ENCODE measurements at places on chromosomes 2 and 18. TPM values are rescaled to one million over a fixed set of nuclear protein-coding genes. Genes with fewer than 3 reads are reported as not detected.
A peak's percentile ranks its signal among the peaks of the same experiment; 100 is the strongest.

GRCh38 chr2:191942739-191943103 is 95.8 kb upstream of the CAVIN2 start:
- no peaks in the 10 kb centered on the region for H3K36me3 ChIP-seq
- DNase-seq, result no peak
- no peaks in the 10 kb centered on the region for H3K4me1 ChIP-seq
- H3K4me3 ChIP-seq, result no peak overlapping the region
- no peak overlapping the region for H3K27ac ChIP-seq

- H3K4me3 ChIP-seq, result no peak overlapping the region
- DNase-seq, result peak; percentile 18
- no peak overlapping the region for H3K27ac ChIP-seq
- no peaks in the 10 kb centered on the region for H3K36me3 ChIP-seq
Measured at GRCh38 chr18:54805571-54806334, 22.5 kb upstream of the RAB27B start.

DNA sequence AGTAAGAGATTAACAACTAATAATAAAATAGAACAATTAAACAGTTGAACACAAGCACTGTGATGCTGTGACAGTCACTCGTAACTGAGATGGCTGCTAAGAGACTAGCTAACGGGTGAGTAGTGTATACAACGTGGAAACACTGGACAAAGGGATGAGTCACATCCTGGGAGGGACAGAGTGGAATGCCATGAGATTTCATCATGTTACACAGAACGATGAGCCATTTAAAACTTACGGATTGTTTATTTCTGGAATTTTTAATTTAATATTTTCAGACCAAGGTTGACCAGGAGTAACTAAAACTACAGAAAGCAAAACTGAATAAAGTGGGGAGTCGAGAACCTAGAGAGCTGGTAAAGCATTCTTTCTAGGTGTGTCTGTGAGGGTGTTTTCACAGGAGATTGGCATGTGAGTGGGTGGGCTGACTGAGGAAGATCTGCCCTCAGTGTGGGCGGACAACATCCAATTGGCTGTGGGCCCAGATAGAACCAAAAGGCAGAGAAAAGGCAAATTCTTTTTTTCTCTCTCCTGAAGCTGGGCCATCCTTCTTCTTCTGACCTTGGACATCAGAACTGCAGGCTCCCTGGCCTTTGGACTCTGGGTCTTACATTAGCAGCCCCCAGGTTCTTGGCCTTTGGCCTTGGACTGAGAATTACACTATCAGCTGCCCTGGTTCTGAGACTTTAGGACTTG is 14.6 kb downstream of the TMSB10 start:
- H3K4me3 ChIP-seq, result no peak overlapping the region
- no peak for DNase-seq
- no peaks in the 10 kb centered on the region for H3K27me3 ChIP-seq
- H3K27ac ChIP-seq, result no peak overlapping the region

DNA sequence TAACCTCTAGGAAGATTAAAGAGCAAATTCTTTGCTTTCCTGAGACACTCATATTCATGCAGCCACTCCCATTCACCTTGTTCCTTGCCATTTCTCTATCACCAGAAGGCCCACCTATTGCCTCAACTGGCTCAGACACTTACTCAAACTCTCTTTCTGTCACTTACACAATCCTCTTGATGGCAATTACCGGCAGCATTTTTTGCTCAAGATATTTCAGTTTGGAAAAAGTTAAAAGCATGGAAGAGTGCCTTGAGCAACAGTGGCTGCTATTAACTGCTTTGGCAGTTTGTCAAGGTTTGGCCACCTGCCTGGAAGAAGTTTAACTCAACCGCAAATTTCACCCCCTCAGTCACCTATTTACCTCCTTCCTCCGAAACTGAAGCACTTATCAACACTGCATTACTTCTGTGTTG is 1104.0 kb upstream of the PIK3C3 start:
- H3K36me3 ChIP-seq, result no peaks in the 10 kb centered on the region
- H3K4me1 ChIP-seq, result no peaks in the 10 kb centered on the region
- no peak for DNase-seq
- H3K27me3 ChIP-seq, result no peaks in the 10 kb centered on the region

DNA sequence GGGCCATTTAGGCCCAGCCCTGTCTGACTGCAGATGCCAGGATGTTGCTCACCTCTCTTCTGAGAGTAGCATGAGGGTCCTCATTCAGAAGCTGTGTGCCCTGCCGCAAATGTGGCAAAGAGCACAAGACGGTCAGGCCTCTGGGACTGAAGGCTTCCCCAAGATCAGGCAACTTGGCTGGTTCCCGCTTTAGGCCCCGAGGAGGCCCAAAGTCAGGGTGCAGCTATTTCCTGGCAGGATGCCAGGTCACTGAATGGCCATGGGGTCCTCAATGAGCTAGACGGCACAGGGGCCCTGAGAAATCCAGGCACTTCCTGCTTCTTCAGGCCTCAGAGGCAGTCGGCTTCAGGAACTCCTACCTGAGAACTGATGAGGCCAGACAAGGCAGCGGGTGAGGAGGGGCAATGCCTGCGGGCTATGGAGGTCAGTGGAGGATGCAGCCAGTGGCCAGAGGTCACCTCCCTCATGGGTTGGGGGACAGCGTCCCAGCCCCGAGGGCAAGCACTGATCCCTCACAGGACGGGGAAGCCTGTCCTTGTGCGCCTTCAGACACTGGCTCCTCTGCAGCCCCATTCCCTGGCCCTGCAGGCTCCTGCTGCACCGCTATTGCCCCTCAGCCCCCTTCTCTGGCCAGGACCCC is 44.9 kb downstream of the LMAN2L start:
- DNase-seq, result no peak
- no peak overlapping the region for H3K27ac ChIP-seq
- H3K36me3 ChIP-seq, result no peaks in the 10 kb centered on the region
- H3K4me1 ChIP-seq, result no peaks in the 10 kb centered on the region

DNA sequence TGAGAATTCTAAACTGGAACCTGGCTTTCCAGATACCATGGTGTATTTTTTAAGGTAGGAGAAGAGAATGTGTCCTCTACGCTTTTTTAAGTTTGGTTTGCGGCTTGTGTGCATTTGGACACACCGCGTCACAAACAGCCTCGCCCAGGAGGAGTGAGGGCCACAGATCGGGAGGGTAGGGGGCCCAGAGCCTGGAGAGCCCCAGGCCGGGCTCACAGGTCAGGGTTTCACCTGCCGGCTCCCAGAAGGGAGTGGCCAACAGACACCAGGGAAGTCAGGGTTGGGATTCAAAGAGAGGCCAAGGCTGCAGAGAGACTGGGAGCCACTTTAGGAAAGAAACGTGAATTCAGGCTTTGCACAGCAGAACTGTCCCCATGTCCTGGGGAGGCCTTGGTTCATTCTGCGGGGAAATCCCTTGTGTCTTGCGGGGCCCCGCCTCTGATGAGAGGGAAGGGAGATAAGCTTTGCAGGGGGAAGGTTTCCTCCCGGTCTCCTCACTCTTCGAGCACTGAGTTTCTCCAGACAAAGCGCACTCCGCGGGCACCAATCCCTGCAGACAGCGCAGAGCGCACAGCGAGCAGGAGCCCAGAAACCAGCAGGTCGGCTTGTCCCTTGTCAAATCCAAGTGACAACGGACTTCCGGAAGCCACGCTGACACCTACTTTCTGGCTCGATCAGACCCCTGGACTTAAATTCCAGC is 2.0 kb upstream of the TUBB6 start:
- no peaks in the 10 kb centered on the region for H3K36me3 ChIP-seq
- peaks cover 9% of the 10 kb centered on the region for H3K4me1 ChIP-seq
- H3K27me3 ChIP-seq, result peaks cover 9% of the 10 kb centered on the region
- DNase-seq, result no peak

DNA sequence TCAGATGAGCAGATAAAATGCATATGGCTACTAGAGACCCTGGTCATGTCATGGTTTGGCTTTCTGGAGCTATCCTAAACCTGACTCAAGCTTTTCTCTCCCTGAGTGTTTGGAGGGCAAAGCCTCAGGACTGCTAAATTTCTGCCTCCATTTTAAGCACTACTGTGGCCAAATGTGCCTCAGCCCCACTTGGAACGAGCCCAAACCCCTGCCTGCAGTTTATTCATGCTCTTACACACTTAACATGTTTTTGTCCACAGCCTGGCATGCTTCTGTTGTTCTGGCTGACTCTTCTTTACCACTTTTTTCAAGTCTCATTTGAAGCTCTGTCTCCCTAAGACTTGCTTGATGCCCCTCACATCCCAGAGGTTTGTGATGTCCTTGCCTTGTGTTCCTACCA is 24.7 kb downstream of the MGAT5 start:
- no peaks in the 10 kb centered on the region for H3K36me3 ChIP-seq
- H3K27me3 ChIP-seq, result no peaks in the 10 kb centered on the region
- H3K4me3 ChIP-seq, result no peak overlapping the region

GRCh38 chr2:37790462-37790861 is 119.0 kb upstream of the CDC42EP3 start:
- DNase-seq, result no peak
- no peaks in the 10 kb centered on the region for H3K27me3 ChIP-seq
- H3K27ac ChIP-seq, result no peak overlapping the region
- H3K36me3 ChIP-seq, result no peaks in the 10 kb centered on the region
- H3K4me1 ChIP-seq, result no peaks in the 10 kb centered on the region

DNA sequence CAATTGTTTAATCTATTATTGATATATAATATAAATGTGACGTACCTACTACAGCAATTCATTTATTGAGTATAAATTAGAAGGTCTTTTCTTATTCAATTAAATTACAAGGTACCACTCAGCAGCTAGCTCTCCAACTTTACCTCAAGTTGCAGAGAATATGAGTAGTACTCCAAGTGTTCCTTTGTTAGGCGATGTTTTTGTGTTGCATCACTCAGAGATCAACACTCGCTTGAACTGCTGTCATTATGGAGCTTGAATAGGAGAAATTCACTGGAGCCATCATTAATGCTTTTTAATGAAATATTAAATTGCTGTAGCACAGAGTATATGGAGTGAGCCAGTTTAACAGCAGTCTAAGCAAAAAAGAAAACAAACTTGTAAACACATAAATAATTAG is 320.0 kb downstream of the FSIP2 start:
- no peak overlapping the region for H3K27ac ChIP-seq
- H3K4me1 ChIP-seq, result no peaks in the 10 kb centered on the region
- H3K4me3 ChIP-seq, result no peak overlapping the region
- no peak for DNase-seq
- no peaks in the 10 kb centered on the region for H3K27me3 ChIP-seq
- H3K36me3 ChIP-seq, result no peaks in the 10 kb centered on the region

DNA sequence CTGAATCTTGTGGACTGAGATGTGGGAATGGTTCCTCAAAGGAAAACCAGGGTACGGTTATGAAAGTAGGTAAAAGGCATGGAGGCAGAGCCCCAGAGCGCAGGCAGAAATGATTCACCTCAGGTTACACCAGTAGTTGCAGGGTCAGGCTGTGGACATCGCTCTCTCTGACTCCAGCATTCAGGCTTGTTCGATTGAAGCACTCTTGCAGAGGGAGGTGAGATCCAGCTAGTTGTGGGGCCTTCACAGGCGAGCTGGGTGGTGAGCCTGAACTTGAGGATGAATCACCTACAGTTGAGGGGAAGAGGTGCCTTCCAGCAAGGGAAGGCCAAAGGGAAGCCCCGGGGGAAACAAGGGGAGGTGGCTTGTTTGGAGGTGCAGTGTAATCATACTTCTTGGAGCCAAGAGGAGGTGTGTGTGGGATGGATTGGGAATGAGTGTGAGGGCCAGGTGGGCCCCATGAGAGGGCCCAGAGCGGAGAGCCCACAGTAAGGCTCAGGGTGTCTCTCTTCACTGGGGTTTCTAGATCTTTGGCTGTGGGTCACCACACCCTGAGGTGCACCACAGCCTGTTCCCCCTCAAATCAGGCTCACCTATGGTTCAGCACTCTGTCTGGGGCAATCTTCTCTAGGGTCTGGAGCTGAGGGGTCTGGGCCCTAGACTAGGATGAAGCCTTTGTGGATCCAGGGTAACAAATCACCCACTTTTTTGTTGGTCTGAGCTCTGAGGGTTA is 48.5 kb upstream of the MCFD2 start:
- H3K4me1 ChIP-seq, result no peaks in the 10 kb centered on the region
- no peak for DNase-seq
- H3K27ac ChIP-seq, result no peak overlapping the region
- H3K4me3 ChIP-seq, result no peak overlapping the region
- H3K36me3 ChIP-seq, result peaks cover 23% of the 10 kb centered on the region

DNA sequence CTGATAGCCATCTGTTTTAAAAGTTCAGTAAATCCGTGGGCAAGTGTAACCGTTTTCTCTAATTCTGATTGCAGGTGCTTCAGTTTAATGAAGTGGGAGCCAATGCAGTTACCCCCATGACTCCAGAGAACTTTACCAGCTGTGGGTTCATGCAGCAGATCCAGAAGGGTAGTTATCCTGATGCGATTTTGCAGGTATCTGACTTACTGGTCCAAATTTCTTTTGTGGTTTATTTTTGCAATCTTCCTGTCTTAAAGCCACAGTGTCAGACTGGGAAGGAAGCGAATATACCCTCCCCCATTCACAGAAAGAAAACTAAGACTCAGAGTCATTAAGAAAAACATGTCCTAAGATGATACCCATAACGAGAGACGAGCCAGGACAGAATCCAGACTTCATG is 7.7 kb downstream of the SERPINB2 start:
- no peak for DNase-seq
- H3K4me3 ChIP-seq, result no peak overlapping the region
- no peaks in the 10 kb centered on the region for H3K27me3 ChIP-seq
- H3K27ac ChIP-seq, result no peak overlapping the region

DNA sequence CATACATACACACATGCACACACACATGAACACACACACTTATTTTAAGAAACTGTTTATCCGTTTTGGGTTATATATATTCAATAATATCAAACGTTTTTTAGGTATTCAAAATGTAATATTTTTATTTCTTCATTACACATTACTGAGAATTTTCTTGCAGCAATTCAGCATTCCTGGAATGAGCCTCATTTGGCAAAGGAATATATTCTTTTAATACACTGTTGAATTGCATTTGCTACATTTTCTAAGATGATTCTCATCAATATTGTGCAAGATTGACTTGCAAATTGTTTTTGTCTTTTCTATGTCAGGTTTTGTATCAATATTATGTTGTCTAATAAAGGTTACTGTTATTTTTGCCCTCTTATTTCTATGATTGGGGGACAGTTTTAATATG is 276.1 kb upstream of the CYP26B1 start:
- DNase-seq, result no peak
- no peaks in the 10 kb centered on the region for H3K4me1 ChIP-seq
- no peaks in the 10 kb centered on the region for H3K27me3 ChIP-seq
- no peaks in the 10 kb centered on the region for H3K36me3 ChIP-seq

GRCh38 chr2:69659941-69660483 is 16.5 kb upstream of the AAK1 start:
- no peak overlapping the region for H3K4me3 ChIP-seq
- H3K27ac ChIP-seq, result no peak overlapping the region
- H3K27me3 ChIP-seq, result no peaks in the 10 kb centered on the region
- no peak for DNase-seq

The MCM6 gene
- 31.2 TPM for total RNA-seq

The IL1R1 gene
- total RNA-seq, result 1.0 TPM

The FAM168B gene
- total RNA-seq, result 81.0 TPM

The MAP3K20 gene
- 0.78 TPM for total RNA-seq

The LIMS4 gene
- total RNA-seq, result 4.0 TPM

The RGPD4 gene
- 0.09 TPM for total RNA-seq

The ATOH8 gene
- not detected for total RNA-seq

The CHRND gene
- not detected for total RNA-seq
